Hypothalamus (tissue), 51 donors: ENCODE measurements at places on chromosomes 3 and 15.

DNA sequence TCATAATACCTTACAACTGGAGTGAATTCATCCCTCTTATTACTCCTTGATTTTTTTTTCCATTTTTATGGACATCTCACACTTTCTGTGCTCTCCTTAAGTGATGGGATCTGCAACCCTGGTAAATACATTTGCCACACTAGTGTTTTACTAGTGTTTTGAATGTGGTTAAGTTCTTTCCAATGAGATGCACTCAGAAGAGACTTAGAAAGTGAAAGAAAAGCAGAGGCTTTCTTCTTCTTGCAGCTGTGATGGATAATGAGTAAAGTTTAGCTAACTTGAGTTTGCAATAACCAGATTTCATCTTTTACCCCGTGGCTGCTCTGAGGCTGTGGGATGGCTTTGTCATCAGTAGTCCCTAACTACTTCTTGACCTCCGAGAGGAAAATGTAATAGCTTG is 1248.4 kb downstream of the NSUN3 start:
- DNase-seq: no peak

GRCh38 chr3:31724651-31725050 is 191.9 kb downstream of the STT3B start:
- no peak for DNase-seq

DNA sequence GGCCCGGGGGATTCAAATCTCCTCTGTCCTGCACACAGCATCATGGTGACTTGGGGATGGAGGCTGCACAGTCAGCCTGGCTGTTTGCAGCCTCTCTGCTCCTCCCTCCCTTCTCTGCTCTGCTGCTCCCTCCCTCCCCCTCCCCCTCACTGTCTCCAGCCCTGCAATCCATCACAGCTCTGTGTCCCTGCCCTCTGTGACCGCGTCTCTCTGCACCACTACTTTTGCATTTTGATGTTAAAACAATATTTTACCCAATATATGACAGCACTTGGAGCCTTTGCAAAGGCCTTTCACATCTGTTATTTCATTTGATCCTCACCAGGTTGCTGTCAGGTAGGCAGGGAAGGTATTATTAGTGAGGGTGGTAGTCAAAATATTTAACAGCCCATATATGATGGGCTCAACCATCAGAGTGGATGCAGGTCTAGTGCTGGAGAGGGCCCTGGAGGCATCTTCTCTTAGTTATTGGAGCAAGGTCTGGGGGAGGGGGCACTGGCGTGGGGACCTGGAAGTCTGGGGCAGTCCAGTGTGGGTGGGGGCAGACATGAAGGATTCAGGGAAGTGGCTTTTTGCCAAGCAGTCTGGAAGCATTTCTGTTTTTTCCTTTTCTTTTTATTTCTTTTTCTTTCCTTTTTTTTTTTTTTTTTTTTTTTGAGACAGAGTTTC is 16.3 kb upstream of the VPS8 start:
- DNase-seq: no peak

GRCh38 chr3:57184526-57184925 is 15.3 kb downstream of the HESX1 start:
- DNase-seq: no peak

DNA sequence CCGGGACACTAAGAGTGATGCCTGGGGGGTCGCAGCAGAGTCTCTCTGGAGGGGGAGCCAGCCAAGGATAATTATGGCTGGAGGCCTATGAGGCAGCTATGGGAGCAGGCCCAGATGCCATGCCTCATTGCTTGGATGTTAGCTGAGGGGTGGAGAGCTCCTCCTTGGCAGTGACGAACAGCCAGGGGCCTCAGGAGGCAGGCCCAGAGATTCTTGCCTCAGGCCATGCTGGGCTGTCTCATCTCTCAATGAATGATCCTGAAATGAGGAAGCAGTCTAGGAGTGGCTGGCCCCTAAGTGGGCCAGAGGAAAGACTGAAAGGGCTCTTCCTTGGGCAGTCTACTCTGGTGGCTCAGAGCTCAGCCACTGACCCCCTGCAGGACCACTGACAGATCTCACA is 21.3 kb downstream of the KIF9 start:
- no peak for DNase-seq

- no peak for DNase-seq
These were observed 97.9 kb downstream of the RORA start for GRCh38 chr15:61130950-61131942.

DNA sequence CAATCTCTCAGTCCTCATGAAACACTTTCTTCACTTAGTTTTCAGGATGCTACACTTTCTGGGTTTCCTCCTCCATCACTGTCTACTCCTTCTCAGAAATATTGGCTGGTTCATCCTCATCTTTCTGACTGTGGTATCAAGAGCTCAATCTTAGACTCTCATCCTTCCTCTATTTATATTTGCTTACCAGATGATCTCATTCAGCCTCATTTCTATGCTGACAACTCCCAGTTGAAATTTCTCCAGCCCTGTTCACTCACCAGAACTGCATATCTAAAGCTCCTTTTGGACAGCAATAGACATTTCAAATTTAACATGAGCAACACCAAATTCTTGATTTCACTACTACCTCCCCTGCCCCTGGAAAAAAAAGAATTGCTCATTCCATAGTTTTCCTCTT is 48.0 kb upstream of the FBN1 start:
- DNase-seq: no peak

DNA sequence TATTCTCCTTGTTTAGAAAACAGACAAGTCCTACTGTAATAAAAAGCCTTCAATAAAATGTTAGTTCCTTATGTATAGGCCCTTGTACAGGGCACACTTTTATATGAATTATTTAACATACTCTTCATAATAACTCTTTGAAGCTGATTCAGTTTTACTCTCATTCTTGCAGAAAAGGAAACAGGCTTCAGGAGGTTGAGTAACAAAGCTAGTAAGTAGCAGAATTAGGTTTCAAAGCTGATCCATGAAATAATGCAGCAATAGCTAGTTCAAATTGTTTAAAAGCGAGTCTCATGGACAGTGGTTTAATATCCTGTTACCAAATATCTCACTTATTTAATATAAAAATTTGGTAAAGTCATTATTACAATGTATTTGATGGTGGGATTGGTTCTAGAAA is 25.0 kb downstream of the TCF12 start:
- no peak for DNase-seq

GRCh38 chr15:29115093-29115991 is 154.3 kb downstream of the NSMCE3 start:
- DNase-seq: no peak

- no peak for DNase-seq
These were observed 44.5 kb upstream of the FNDC3B start for GRCh38 chr3:171994646-171995428.

GRCh38 chr3:23537101-23537551 is 268.6 kb upstream of the UBE2E1 start:
- DNase-seq: peak; percentile 2

DNA sequence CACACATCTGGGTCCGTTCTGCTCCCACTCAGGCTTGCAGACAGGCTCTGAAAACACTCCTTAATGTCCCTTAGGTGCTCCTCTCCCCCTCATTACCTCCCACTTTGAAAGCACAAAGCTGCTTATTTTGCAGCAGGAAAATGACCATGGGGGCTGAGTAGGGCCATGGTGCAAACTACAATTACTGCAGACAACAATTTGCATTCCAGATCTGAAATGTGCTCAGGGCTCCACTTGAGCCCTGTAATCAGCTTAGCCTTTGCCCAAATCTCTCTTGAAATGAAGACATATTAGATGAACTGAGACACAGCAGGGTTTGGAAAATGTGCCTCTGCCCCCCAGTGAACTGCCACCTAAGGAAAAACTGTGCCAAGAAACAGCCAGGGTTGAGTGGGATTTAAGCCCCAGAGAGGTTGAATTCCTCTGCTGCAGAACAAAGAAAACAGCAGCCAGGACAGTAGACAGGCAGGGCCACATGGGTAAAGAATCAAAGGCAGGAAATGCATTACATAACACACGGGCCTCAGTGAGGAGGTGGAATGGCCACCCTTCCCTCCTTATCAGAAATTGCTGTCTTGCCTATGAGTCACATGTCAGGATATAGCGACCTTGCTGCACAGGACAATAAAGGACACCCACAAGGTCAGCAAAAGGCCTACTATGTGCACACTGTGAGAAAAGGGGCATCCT is 126.8 kb upstream of the ARHGEF3 start:
- DNase-seq: no peak

GRCh38 chr3:115165701-115166100 is 18.6 kb upstream of the ZBTB20 start:
- DNase-seq: no peak

DNA sequence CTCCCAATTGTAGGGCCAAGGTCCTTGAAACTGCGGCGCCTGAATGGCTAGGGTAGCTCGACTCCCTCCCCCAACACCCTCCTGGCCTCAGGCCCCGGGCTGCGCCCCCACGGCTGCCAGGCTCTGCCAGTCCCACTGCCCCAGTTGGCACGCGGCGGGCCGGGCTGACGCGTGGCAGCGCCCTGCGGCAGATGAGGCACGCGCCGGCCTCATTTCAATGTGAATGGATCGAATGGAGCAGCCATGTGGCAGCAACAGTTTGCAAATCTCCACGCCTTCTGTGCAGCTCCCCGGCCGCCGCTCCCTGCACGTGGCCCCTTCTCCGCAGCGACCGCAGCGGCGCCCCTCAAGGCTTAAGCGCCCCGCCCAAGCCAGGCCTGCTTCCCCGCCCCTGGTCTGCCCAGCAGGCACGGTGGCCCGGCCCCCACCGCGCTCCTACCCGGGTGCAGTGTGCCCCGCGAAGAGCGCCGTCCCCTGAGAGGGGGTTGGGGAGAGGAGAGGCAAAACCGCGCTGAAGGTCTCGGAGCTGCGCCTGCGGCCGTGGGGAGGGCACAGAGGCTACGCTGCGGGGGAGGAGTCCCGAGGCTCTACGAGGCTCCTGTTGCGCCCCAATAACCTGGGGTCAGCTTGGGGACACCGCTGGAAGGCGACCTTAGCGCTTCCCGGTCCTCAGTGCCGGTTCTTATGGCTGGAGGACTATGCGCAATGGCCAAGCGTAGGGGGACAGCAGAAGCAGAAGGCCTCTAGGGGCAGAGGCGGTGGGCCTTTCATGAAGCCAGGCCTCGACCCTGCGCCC is 3.1 kb upstream of the DLL4 start:
- DNase-seq: no peak

DNA sequence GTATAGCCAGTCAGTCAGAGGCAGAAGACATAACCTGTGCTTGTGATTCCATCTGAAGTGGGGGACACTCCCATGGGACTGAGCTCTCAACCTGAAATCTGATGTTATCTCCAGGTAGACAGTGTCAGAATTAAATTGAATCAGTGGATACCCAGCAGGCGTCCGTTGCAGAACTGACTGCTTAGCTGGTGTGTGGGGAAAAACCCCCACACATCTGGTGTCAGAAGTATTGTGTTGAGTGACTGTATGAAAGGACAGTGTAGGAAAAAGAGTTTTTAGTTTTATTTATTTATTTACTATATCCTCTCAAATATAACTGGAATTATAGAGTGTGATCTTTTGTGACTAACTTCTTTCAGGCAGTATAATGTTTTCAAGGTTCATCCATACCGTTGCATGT is 10.4 kb downstream of the KPNA4 start:
- DNase-seq: no peak

GRCh38 chr15:29430124-29430523 is 160.5 kb upstream of the NSMCE3 start:
- DNase-seq: no peak

DNA sequence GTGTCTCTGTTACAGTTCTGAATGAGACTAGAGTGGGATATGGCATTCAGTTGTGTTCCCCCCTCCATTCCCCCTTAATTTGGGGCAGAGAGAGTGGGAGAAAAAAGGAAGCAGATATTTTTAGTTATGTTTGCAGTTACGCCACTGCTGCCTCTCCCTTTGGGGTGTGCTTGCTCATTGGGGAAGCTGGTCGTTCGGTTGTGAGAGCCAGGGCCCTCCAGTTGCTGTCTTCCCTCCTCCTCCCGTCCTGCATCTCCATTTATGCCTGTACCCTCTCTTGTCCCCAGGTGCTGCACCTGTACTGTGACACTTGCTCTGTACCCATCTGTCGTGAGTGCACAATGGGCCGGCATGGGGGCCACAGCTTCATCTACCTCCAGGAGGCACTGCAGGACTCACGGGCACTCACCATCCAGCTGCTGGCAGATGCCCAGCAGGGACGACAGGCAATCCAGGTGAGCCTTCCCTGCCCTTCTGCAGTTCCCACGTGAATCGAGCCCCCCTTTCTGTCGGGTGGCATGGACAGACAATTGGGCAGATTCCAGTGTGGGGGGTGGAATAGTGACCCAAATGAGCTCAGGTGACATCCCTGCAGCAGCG is 55.8 kb downstream of the TRIM71 start:
- DNase-seq: no peak

DNA sequence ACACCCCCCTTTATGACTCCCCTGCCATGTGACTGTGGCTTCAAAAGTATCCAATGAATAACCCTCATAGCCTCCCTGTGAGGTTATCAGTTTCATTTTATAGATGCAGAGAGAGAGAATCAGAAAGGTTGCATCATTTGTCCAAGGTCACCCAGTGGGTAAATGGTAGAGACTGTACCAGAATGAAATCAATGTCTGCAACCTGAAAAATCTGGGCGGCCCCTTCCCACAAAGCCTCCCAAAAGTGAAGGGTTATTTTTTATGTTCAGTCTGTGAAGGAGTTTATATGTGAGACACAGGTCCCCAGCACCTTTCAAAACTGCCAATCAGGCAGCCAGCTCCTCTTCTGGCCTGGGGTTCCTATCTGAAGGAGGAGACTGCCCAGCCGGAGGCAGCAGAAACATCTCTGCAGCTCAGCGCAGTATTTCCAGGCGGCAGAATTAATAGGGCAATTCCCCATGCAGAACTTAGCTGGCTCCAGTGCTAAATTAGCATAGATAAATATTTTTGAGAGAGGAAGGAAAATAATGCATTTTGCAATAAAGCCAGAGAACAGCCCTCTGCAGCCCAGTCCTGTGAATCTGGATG is 130.8 kb upstream of the PRR20G start:
- DNase-seq: no peak

DNA sequence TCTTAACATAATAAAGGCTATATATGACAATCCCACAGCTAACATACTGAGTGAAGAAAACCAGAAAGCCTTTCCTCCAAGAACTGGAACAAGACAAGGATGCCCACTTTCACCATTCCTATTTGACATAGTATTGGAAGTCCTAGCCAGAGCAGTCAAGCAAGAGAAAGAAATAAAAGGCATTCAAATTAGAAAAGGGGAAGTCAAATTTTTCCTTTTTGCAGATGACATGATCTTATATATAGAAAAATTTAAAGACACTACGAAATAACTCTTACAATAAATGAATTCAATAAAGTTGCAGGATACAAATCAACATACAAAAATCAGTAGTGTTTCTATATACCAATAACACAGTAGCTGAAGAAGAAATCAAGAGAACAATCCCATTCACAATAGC is 42.2 kb upstream of the CP start:
- DNase-seq: no peak

DNA sequence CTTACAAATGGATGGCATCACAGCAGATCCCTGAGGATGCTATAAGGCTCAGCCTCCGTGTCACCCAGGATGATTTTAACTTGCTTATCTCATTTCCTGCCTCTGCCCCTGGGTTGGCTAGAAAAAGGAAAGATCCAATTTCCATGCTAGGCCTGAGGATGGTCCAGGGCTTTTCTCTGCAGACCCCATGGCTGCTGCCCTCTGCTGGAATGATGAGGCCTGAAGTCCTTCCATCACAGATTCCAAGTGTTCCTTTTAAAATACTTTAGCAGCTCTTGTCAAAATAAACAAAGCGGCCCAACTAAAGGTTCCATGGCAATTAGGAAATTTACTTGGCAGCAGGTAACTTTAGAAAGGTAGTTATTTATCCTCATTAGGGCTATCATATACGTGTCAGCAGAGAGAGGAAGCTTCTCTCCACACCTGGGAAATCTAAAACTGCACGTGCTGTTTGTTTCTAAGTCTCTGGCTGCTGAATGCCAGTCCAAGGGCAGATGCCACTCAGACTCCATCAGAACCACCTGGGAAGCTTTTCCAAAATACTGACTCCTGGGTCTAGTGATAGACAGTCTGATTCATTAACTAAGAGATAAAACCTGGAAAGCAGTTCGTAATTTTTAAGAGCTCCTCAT is 401.9 kb upstream of the IL12A start:
- peak; percentile 8 for DNase-seq
